GM04504 (cell line): ENCODE measurements at places on chromosomes 2 and 18.

DNA sequence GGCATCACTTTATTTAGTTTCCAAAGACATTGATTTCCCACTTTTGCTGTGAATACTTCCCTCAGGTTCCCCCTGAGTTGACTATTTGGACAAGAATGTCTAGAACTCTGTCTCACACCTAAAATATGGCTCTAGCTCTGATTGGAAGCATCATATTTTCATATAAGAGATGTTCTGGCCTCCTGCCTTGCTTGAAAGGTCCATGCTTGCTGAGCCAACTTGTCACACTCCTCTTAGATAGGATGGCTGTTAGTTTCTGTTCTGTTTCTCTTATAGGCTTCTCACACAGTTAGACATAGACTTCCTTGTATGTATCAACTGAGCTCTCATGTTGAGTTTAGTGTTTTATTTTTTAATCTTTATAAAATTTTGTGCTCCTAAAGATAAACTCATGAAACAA, 87.1 kb downstream of the CNTNAP5 start:
- DNase-seq: no peak

- DNase-seq: no peak
Observed at GRCh38 chr2:238875471-238876231, 27.8 kb downstream of the TWIST2 start.

GRCh38 chr2:169010633-169011460, 20.3 kb downstream of the ABCB11 start:
- DNase-seq: no peak

DNA sequence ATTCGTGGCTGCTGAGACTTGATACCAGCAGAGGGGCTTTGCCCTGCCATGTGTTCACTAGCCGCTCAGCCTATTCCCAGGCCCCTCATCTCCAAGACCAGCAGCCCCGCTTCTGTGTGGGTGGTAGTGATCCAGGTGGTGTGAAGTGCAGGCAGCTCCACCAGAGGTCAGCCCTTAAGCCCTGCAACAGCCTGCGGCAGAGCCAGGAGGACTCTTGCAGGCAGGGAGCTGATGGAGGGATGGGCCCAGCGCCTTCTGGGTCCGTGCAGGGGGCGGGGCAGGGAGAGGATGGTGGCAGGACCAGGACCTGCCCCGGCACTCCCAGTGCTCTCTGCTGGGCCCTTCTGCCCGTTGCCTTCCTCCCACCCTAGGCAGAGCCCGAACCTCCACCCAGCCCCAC, 162.0 kb downstream of the SH3BP4 start:
- DNase-seq: no peak

DNA sequence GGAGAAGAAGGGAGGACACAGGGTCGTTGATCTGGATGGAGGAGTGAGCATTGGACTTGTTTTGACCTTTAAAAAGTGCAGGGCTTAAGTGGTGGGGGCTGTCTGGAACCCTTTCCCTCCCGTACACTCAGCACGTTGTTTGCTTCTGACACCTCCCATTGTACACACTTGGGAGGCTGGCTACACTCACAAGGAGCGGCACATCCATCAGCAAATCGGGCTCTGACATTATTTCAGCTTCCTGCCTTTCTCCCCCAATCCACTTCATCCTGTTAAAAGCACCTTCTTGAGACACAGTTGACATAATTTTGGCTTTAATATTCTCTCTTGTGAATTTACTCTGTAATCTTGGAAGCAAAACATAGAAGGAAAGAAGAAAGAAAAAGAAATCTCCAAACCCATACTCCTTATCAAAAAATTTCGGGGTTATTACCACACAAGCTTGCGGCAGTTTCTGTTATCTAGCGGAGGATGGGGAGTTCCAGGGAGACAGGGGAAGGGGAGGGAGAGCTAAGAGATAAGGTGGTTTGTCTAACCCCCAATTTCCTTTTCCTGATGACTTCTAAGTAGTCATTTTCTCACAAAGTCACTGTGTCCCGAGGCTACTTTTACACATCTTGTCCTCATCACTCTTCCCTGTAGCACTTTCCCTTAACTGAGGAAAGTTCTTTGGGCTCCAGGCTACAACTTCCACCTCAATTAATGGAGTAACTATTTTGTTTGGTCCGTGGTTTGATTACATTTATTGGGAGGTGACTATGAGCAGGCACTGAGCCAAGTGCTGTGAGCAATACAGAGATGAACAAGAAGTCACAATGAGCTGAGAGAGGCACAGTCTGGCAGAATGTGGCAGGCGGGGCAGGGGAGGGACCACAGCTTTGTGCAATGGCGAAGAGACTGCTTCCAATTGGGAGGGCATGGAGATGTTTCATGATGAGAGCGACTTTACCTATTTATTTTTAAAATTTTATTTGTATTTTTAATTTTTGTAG, 240.1 kb upstream of the MEX3C start:
- no peak for DNase-seq

DNA sequence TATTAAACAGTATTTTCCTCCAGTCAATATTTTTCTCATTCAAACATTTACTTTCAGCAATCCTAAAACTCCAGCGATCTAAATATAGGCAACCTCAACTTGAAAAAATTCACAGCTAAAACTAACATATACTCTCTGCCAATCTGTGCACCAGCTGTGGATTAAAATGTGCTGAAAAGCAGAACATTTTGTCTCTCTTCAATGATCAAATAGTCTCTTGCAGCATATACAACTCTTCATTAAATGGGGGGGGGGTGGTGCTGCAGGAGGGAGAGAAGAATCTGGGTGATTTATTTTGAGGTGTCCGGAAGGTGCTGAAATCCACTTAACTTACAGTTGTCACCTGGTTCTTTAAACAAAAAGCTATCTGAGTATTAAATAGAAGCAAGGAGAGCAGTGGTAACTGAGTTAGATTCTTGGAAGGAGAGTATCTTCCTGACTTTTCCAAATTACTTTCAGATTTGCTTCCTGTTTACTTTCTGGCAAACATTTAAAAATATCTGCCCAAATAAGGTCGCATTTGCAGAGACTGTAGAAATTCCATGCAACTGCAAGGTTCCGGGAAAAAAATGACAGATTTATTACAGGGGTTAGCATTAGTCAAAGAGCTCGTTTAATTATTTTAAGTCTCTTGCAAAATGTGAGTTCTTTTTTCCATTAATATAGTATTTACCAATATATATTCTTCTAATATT, 904.7 kb upstream of the ACVR2A start:
- DNase-seq: peak; percentile 32

GRCh38 chr18:2889761-2890192, 43.0 kb downstream of the EMILIN2 start:
- no peak for DNase-seq

DNA sequence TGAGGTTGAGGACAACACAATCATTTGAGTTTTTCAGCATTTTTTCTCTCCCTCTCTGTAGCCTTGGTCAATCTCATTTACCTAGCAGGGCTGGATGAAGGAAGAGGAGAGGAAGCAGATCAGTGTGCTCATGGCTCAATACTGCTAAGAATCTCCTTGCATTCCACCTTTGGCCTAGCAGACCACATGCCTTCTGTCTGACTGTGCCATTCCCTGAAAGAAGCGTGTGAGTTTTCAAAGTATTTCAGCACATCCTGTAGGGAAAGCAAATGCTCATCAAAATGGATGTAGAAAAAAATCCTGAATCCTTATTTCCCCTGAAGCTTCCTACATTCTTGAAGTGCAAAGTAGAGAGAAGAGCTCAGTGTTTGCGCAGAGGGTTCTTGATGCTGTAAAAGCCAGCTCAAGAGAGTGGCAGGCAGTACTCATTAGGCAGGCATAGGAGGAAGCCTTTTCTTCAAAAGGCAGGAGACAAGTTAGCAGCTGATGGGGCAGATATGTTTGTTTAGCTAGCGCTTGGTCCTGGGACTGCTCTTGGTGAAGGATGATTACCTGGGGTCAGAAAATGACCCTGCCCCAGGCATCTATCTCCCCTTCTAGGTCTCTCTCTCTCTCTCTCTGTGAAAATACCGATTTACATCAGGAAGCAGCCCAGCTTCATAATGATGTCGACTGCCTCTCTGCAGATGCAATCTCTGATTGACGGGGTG, 14.4 kb upstream of the PIK3C3 start:
- DNase-seq: peak; percentile 76

DNA sequence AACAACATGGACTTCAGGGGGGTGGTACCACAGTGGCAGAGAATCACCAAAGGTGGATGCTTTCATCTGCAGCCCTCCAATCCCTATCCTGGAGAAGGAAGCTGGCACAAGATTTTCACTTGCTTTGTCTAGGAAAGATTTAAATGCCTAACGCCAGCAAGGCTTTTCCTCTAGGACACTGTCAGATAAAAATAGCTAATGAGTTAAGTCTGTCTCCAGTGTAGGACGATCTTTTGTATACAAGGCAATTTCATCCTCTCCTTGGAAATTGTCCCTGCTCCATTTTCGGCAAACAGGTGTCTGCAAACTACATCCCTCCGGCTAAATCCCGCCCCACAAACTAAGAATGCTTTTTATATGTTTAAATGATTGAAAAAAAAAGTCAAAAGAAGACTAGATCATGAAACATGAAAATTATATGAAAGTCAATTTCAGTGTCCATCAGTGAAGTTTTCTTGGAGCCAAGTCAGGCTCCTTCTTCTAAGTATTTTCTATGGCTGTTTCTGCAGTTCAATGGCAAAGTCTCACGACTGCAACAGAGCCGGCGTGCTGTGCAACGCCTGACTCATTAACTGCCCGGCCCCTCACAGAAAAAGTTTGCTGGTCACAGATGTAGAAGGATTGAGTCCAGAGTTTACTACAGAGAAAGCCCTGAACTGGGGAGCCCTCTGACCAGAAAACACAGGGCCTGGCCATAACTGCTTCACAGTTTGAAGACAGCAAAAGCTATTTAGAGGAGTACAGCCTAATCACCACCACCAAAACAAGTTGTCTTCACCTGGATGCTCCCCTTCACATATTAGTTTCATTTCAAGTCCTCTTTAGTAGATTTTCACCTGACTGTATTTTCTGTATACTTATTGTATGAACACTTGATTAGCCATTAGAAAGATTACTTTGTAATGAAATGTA, 52.3 kb downstream of the PIEZO2 start:
- peak; percentile 10 for DNase-seq

DNA sequence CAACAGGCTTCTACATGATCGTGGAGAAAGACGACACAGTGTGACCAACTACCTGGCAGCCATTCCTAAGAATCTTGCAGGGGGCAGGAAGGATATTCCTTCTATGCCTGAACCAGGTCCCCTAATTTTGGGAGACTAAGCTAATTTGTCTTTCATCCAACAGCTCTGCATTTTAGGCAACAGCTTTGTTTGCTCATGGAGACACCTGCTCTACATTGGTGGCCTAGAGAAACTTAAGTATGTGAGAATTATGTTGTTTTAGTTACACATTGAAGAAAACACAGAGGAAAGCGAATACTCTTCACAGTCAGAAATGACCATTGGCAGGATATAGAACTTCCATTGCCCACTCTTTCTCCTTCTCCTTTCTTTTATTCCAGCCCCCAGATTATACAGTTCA, 75.2 kb downstream of the ASXL3 start:
- no peak for DNase-seq

DNA sequence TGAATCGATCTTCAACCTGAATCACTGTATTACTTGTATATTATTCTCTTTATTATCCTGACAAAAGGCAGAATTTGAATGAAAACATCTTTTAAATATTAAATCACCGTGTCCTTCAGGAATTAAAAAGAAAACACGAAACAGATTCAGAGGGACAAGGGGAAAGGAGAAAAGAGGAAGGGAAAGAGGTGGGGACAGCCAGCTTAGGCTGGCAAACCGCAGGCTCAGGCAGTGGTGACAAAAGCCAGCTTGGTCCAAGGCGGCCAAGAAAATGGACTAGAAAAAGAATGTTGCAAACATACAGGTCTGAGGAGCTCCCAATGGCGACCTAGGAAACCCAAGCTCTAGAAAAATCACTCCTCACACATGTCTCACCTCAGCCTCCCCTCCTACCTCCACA, 6.8 kb downstream of the B4GALT6 start:
- DNase-seq: no peak

GRCh38 chr18:48634975-48635374, 96.1 kb downstream of the CTIF start:
- no peak for DNase-seq

DNA sequence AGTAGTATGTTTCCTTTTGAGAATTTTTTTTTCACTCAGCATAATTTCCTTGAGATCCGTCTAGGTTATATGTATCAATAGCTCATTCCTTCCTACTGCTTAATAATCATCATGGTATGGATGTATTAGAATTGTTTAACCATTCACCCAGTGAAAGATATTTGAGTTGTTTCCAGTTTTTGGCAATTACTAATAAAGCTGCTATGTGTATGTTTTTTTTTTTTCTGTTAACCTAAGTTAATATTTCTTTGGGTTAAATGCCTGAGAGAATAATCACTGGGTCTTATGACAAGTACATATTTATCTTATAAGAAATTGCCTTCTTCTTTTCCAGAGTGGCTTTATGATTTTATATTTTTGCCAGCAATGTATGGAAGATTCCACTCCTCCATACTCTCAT, 96.4 kb upstream of the ST6GAL2 start:
- no peak for DNase-seq
